ENCODE measurements at places on chromosomes 2 and 18. TPM values are rescaled to one million over a fixed set of nuclear protein-coding genes. Genes with fewer than 3 reads are reported as not detected.

- no peak for DNase-seq
Measured at GRCh38 chr2:40209761-40210160, 242.1 kb downstream of the SLC8A1 start.

DNA sequence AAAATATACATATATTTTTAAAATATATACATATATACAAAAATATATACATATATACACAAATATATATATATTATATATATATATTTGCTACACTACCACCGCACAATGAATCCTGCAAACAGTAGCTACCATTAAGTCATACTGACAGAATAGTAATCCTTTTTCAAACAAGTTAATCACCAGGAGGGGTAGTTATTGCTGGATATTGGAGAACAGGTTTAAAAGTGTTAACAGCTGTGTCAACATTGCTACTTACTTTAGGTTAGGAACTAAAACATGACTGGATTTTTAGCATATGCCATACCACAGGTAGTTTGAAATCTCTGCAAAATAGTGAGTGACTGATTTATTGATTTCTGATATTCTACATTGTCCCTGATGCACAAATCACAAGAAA, 529.1 kb upstream of the CDH7 start:
- no peak for DNase-seq

DNA sequence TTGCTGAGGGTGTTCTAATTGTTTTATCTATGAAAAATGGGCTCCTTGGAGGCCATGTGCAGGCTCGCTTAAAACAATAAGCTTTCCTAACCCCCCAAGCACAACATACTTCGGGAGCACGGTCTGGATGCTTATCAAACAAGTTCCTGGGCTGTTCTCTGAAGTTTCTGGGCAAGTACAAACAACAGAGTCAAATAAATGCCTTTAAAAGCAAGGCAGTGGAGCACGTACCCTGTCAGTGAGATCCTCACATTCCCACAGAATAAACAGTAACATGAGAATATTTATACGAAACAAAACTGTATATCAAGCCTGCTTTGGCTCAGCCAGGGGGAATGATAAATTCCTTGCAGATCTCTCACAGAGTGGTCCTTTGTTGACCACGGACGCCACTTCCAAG, 44.8 kb downstream of the FTCDNL1 start:
- no peak for DNase-seq

Gene CFAP65
- not detected for polyA plus RNA-seq

DNA sequence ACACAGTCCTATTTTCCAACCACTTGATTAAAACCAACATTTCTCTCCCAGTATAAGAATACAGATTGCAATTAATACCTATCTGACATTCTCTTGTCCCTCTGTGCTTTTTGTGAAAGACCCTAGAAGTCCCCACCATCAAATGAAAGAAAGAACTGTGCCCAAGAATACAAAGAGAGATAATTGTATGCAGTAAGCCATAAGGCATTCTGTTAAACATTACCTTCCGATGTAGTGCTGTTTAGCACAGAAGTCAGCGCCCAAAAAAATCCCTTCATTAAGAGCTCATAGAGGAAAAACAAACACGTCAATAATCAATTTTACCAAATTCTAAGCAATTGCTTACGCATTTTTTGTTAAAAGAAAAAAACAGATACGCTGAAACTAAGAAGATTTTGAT, 41.1 kb downstream of the ZNF516 start:
- no peak for DNase-seq

Gene PPIG
- polyA plus RNA-seq: 43.4 TPM

DNA sequence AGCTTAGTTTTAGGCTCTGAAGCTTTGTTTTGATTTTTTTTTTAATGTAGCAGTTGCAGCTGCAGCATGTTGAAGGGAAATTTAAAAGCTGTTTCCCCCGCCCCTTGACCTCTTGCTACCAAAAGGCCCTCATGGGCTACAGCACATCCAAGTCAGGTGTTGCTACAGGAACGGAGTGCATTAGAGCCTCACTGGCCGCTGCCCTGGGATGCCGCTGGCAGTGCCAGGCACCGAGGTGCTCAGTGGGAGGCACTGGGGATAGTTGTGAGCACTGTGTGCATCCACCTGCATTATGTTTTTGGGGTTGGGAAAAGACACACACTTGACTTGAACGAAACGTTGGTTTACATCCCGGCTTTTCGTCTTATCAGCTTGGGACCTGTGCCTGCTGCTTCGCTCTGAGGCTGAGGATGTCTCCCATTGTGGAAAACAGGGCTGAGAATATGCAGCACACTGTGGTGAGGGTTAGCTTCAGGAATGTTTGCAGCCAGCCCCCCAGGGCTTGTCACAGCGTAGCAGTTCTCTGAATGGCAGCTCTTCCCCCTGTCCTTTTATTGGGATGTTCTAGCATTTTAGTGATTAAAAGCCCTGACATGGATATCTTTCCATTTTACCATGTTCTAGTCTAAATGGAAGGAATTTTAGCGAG, 24.1 kb downstream of the DCDC2C start:
- DNase-seq: no peak

Gene KIAA2012
- not detected for polyA plus RNA-seq

DNA sequence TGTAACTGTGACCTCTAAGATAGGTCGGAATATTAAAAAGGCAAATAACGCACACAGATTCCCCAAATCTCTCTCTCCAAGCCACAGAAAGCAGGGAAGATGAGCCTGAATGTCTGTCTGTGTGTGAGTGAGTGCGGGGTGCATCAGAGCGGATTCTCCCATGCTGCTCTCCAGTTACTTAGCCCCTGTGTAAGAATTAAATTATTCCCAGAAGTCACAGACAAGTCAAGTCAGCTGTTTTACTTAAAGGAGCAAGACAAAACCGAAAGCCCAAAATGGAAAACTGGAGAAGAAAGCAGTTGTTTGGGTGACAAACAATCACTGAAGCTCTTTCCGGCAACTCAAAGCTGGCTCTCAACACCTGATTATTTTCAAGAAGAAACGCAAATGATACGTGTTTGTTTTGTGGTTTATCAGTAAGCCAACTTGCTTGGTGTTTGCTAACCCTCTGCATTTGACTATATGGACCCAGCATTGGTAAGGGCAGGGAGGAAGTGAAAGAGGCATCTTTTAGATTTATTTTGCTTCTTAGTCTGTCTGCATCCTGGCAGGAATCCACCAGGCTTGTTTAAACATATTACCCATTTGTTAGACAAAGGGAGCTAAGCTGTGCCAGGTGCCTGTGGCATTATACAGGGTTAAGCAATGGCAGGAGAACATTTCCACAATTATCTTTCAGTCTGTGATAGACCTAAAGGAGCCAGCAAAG, 121.5 kb upstream of the CREB1 start:
- DNase-seq: no peak

GRCh38 chr2:132652474-132652873, 17.5 kb downstream of the LYPD1 start:
- no peak for DNase-seq

DNA sequence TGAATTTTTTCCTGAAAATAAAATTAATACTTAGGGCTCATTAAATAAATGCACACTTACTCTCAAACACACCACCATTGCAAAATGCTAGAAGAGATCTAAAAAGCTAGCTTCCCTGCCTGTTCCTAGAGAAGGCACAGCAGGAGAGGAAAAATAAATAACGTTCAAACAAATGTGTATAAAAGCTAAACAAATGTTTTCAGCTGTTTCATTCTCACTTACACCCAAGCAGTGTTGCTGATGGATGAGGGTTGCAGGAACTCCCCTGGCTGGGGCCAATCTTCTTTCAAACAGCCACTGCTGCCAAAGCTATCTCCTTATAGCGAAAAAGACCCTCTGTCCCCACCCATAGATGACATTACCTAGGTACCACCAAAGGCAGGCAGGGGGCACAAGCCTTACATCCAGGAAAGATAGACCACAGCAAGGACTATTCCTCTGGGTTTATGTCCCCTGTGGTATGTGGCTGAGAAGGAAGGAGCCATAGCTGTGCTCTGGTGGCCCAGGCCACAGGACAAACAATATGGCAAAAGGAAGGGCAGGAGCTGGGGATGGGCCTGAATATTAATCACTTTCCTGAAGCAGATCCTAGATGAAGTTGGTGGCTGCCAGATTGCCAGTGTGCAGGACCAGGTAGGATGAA, 214.6 kb downstream of the TTC32 start:
- DNase-seq: no peak

DNA sequence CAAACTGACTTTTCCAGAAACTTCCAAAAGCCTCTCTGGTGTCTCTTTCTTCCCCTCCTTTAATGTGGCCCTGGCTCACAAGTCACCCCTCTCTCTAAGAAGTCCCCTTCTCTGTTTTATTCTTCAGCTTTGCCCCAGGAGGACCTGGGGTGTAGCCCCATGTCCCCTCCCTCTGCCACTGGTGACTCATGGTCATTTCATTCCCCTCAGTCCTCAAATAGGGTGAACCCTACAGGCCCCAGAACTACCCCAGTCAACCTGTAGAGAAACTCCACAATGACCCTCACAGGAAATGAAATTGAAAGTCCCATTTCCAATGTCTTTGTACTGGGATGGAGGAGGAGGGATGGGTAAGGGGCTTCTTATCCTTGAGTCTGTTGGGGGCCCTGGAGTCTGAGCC, 6.2 kb upstream of the SPEG start:
- DNase-seq: no peak

DNA sequence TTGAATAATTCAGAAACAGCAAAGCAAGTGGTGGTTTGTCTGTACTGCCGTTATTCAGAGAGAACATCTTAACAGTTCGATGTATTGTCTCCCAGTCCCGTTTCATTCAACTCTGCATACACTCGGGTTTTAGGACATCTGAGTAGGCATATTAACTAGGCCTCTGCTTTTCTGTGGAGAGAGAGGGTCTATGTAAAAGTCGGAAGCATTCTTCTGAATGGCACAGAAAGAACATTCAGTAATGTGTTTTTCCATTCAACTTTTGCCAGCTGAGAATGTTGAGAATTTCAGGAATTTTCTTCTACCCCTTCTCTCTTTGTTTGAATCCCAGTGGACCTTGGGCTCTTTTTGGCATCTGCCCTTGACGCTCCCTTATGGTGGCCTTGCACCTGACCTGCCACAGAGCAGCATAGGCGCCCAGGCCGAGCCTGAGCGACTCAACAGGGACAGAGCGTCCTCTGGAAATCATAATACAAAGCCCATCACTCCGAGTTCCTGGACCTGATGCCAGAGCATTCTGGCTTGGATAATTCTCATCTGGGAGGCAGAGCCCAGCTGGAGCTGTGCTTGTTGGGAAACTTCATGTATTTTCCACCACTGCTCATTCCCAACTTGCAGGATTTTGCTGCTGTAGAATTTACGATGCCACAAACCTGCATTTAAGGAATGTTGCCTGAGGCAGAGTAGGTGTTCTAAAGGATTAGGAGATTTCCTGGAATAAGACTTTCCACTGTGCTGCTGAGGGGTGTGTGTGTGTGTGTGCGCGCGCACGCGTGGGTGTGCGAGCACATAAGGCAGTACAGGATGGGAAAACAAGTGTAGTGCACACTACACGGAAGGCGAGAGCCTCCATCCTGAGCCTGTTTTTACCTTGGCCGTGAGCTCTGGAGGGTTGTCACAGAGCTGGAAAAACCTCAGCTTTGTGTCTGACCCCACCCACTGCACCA, 77.2 kb upstream of the TXNDC2 start:
- no peak for DNase-seq

Gene SCG2
- not detected for polyA plus RNA-seq

GRCh38 chr2:218067523-218067922, 1.5 kb upstream of the RUFY4 start:
- no peak for DNase-seq

- DNase-seq: no peak
Measured at GRCh38 chr2:30949435-30949834, 142.2 kb upstream of the CAPN13 start.

Data from naive B cell (primary cell).